ENCODE measurements at places on chromosomes 4 and X. TPM values are rescaled to one million over a fixed set of nuclear protein-coding genes. Genes with fewer than 3 reads are reported as not detected.

Gene ART3
- not detected for total RNA-seq

Gene MUC7
- not detected for total RNA-seq

Gene CCNA2
- 6.1 TPM for total RNA-seq

Gene MTTP
- total RNA-seq: not detected

Gene RTL3
- total RNA-seq: not detected

Gene TLR8
- total RNA-seq: not detected

Gene CXCL10
- not detected for total RNA-seq

Gene CLCN4
- 6.2 TPM for total RNA-seq

Gene ARMCX5
- 14.3 TPM for total RNA-seq

Gene TCEAL3
- 36.9 TPM for total RNA-seq

Gene TMEM47
- total RNA-seq: 33.0 TPM

Gene PABPC1L2A
- total RNA-seq: not detected

Gene STOX2
- 0.20 TPM for total RNA-seq

Gene FAT4
- total RNA-seq: 24.1 TPM

Gene ZDHHC9
- total RNA-seq: 52.7 TPM

Gene ODAM
- total RNA-seq: not detected

Gene SSX4B
- not detected for total RNA-seq

Gene TBX22
- total RNA-seq: 0.31 TPM

Gene OPN1LW
- total RNA-seq: not detected

Gene PPM1K
- 16.2 TPM for total RNA-seq

Gene APLN
- total RNA-seq: 35.0 TPM

Gene KIT
- 2.6 TPM for total RNA-seq

Gene SASH3
- not detected for total RNA-seq

Gene CYBB
- not detected for total RNA-seq

Gene MXRA5
- total RNA-seq: 2.6 TPM

Gene PRRG3
- total RNA-seq: 0.10 TPM

Gene PGAM4
- not detected for total RNA-seq

Gene NAP1L3
- 4.7 TPM for total RNA-seq

Data from cardiac ventricle fibroblast (primary cell).